Hematopoietic multipotent progenitor cell treated with erythropoietin and hydrocortisone succinate and interleukin-3 and kit ligand, for 8 days (in vitro differentiated cells): ENCODE measurements at places on chromosomes 7 and 10.
A peak's percentile ranks its signal among the peaks of the same experiment; 100 is the strongest.

- DNase-seq = no peak
These were observed 23.5 kb downstream of the BCCIP start for GRCh38 chr10:125846894-125847293.

- no peak for DNase-seq
These were observed 91.2 kb downstream of the LSMEM1 start for GRCh38 chr7:112571852-112572607.

GRCh38 chr7:99050971-99051370, 92.9 kb downstream of the SMURF1 start:
- DNase-seq = no peak

DNA sequence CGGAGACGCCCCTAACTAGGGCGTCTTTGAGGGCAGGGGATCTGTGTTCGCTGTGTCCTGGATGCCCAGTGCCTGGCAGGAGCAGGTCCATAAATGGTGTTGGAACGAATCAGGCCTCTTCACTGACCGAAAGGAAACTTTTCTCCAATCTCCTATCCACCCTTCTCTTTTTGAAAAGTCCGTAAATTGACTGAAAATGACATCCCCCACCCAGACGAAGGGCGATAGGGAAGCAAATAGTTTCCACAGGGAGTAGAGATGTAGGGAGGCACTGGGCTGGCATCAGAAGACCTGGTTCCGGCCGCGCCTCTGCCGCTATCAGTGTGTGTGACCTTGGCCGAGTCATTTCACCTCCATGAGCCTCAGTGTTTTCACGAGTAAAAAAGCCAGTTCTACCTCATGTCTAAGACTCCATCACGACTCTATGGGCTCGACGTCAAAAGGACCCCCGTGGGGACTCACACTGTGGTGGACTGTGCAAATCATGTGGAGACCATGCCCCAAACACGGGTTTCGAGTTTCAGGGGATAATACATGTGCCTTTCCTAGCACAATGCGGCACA, 497 bp upstream of the RAB11FIP2 start:
- no peak for DNase-seq

- DNase-seq = no peak
These were observed 240.0 kb downstream of the SKAP2 start for GRCh38 chr7:26624431-26624830.

GRCh38 chr10:100830728-100831111, 82.0 kb upstream of the SLF2 start:
- DNase-seq = no peak

DNA sequence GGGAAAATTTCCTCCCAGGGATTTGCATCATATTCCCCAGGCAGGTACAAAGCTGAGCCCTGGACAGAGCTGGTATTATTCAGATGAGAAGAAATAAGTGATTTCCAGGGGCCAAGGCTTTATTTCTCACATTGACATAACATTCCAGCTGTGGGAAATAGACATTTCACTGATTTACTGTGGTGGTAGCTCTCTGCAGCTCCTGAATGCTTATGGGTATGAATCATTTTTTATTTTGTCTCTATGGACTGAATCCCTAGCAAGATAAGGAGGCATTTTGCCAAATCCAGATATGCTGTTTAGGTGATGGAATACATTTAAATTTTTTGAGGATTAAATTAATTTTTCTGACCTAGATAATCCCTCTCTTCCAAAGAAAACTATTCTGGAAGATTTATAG, 97.9 kb downstream of the MTPN start:
- no peak for DNase-seq

DNA sequence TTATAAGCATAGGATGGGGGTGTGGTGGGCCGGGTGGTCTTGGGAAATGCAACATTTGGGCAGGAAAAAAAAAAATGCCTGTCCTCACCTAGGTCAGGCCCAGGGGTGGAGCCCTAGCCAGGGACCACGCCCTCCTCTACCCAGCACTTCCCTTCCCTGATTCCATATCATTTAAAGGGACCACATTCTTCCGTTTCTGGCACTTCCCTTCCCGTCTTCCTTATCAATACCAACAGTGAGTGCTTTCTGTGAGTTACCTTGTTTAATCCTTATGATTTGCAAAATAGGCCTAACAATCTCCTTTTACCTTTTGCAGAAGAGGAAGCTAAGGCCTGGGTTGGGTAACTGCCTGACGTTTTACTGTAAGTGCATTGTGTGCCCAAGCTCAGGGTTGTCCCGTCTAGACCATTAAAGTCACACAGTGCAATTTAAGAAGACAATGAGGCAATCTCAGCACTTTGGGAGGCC, 16.7 kb upstream of the C10orf95 start:
- DNase-seq = peak; percentile 51

GRCh38 chr7:100406767-100407166, 21.7 kb downstream of the ZCWPW1 start:
- no peak for DNase-seq

GRCh38 chr10:42177077-42177792, 461.1 kb downstream of the ZNF33B start:
- no peak for DNase-seq

DNA sequence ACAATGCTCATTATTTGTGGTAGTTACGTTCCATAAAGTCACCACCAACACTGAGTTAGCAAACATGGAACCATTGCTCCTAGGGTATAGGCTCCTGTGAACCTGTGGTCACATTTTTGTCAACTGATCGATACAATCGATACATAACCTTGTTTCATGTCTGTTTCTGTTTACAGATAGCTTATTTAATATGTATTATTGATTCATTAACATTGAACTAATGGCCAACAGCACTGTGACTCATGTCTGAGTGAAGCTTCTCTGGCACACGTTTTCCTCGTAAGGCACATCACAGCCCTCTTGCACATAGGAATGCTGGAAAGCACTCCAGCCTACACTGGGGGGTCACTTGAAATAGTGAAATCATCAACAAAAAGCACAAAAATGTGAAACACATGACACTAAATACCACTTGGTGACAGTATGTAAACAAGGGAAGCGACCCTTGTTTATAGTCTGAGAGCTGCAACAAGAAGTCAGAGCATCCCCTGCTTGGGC, 27.0 kb downstream of the GHRHR start:
- DNase-seq = no peak

DNA sequence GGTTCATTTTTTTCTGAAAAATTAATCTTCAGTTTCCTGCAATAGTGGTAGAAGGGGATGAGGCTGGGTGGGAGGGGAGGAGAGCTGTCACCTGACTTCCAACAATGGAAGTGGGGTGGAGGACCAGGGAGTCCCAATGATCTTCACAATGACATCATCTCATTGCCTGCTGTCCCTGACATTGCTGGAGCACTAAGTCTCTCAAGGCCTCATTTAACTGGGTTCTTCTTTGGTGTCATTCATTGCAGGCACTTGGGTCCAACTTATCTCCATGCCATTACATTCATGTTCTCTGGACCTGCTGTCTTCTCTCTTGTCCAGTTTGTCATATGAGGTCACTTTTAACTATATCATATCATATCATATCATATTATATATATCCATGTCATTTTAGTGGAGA, 34.4 kb downstream of the PRTFDC1 start:
- no peak for DNase-seq

GRCh38 chr10:131145756-131146155, 165.8 kb downstream of the TCERG1L start:
- no peak for DNase-seq

GRCh38 chr7:27793780-27794179, 53.8 kb downstream of the TAX1BP1 start:
- DNase-seq = no peak

DNA sequence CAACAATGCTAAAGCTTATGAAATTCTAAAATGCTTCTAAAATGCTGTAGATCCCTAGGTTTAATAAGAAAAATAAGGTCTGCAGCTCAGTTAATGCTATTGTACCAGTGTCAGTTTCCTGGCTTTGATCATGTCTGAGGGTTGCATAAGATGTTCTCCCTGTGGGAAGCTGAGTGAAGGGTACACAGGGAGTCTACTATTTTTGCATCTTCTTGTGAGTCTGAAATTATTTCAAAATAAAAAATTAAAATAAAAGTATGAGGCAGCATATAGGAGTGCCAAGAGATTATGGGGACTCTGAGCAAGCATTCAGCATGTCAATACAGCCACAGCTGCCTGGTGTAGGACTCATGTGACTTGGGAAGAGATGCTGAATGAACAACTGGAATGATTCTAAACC, 14.7 kb downstream of the CHST15 start:
- no peak for DNase-seq

GRCh38 chr7:47327698-47328391, 254.1 kb downstream of the TNS3 start:
- no peak for DNase-seq

- no peak for DNase-seq
These were observed 48.7 kb downstream of the VIPR2 start for GRCh38 chr7:159095979-159096411.

DNA sequence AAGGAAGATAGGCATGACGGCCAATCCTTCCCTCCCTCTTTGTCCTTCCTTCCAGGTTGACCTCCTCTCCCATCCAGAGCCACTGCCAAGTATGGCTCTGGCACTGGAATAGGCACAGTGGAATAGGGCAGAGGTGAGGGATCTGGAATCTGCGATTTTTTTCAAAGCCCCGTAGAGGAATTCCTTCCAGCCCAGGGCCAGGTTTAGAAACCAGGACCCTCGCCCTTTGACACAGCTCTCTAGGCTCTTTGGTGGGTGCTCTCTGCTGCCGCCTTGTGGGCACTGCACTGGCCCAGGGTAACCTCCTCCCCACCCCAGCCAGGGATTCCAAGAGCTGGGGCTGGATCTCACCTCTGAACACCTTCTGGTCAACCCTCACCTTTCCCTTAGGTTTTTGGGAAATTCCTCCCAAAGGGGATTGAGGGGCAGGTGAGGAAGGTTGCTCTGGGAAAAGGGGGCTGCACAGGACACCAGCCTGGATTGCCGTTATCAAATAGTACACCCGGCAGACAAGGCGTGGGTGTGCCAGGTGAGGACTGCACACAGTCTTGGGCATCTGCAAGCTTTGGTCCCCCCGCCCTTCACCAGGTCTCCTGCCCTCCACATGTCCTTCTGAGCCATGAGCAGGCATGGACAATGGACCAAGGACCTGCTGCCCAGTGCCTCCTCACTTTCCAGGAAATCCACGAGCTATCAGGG, 22.8 kb downstream of the C10orf105 start:
- DNase-seq = peak; percentile 66

DNA sequence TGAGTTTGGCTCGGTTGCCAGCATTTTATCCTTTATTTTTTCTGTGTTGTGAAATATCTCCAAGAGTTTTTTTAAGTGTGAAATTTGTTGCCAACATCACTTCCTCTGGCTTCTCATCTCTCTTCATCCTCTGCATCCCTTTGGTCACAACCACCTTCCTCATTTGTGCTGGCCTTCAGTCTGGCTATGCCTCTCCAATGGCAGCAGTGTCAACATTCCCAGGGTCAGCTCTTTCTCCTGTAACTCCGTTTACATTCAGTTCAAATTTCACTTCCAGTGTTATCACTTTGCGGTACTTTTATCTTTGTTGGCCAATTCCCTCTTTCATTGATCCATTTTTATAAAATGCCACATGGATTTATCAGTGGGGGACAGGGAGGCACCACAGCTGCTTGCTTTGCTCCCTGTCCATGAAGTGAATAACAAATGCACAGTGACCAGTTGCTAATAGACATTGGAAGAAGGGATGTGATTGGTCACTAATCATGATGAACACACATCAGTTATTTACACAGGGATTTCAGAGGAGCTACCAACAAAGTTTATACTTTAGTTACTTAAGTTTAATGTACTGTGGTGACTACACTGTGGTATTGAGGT, 311.4 kb upstream of the LRGUK start:
- DNase-seq = no peak

DNA sequence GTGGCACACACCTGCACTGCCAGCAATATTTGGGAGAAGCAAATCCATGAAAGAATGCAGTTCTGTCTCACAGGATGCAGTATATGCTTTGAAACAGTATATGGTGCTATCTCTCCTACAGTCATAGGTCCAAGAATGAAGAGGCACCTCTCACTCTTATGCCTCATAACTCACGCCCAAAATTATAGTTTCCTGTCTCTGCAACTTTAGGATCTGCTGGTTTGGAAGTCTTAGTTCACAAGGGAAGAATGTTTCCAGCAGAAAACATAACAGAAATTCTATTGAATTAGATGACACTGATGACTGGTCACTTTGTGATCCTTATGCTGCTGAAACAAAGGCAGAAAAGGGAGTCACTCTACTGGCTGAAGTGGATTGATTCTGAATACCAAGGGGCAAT, 5.7 kb downstream of the C10orf67 start:
- no peak for DNase-seq

GRCh38 chr7:157692460-157693011, 355.7 kb downstream of the DNAJB6 start:
- DNase-seq = no peak

DNA sequence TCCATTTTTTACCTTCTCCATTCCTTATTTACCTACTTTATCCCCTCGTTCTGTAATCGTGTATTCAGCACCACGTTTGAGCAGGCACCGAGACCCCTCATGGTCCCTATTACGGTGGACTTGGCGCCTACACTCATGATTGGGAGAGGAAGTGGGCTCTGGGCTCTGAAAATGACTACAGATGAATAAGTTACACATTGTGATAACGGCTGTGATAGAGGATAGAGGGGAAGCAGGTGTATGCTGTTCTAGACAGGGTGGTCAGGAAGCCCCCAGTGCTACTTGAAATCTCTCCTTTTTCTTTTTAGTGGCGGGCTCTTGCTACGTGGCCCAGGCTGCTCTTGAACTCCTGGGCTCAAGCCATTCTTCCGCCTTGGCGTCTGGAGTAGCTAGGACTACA, 59.8 kb downstream of the CAMK1D start:
- DNase-seq = no peak

GRCh38 chr10:86225103-86225782, 141.4 kb downstream of the GRID1 start:
- DNase-seq = no peak

DNA sequence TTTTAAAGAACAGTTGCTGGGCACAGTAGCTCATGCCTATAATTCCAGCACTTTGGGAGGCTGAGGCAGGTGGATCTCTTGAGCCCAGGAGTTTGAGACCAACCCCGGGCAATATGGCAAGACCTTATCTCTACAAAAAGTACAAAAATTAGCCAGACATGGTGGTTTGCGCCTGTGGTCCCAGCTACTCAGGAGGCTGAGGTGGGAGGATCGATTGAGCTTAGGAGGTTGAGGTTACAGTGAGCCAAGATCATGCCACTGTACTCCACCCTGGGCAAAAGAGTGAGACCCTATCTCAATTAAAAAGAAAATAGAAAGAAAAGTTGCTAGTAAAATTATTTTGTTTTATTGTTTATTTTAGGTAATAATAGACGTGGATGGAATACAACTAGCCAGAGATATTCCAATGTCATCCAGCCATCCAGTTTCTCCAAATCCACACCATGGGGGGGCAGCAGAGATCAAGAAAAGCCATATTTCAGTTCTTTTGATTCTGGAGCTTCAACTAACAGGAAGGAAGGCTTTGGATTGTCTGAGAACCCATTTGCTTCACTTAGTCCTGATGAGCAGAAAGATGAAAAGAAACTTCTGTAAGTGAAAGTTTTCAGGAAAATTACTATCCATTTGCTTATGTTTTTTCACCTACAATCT, 3.0 kb downstream of the NUP42 start:
- DNase-seq = peak; percentile 68
